Ammon's horn (tissue), 1 donor: ENCODE measurements at places on chromosomes 13 and 19.
A peak's percentile ranks its signal among the peaks of the same experiment; 100 is the strongest.

- peak; percentile 94 for DNase-seq
Measured at GRCh38 chr19:14556662-14557188, 15.1 kb downstream of the NDUFB7 start.

GRCh38 chr13:42638886-42639285 lies 64.9 kb downstream of the TNFSF11 start:
- DNase-seq: no peak

DNA sequence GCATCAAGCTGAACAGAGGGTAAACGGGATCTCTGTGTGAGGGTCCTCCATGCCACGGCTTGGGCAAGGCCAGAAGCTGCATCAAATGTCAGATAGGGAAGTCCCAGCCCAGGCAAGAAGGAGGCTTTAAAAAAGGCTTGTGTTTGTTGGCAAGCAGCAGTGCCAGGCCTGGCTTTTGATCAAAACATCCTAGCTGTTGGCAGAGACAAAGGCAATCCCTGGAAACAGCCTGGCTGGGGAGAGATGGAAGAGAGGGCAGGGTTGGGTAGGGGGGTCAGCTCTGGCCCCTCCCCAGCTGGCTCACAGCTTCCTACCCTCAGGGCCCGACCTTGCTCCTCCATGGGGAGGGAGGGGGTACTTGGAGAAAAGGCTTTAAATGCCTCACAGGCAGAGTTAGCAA lies 61.8 kb upstream of the KCTD15 start:
- peak; percentile 76 for DNase-seq

GRCh38 chr13:94583926-94584325 lies 12.0 kb downstream of the TGDS start:
- no peak for DNase-seq

DNA sequence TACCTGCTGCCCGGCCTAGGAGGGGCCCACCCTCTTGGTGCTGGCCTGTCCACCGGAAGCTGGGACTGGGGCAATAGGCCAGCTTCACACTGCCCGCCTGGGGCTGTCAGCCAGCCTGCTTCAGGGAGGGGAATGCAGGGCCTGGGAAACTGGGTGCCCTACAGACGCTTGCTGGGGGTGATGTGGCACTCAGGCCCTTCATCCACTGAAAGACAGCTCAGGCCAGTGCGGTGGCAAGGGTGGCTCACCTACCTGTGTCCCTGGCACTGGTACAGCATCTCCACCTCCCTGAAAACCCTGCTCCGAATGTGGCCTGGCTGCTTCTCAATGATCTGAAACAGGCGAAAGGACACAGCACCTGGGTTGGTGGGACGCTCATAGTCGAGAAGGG lies 7.8 kb downstream of the MKNK2 start:
- no peak for DNase-seq

- no peak for DNase-seq
Measured at GRCh38 chr19:40225440-40226305, 816 bp downstream of the CCNP start.

- DNase-seq: no peak
Measured at GRCh38 chr13:109400624-109401257, 385.6 kb downstream of the IRS2 start.

DNA sequence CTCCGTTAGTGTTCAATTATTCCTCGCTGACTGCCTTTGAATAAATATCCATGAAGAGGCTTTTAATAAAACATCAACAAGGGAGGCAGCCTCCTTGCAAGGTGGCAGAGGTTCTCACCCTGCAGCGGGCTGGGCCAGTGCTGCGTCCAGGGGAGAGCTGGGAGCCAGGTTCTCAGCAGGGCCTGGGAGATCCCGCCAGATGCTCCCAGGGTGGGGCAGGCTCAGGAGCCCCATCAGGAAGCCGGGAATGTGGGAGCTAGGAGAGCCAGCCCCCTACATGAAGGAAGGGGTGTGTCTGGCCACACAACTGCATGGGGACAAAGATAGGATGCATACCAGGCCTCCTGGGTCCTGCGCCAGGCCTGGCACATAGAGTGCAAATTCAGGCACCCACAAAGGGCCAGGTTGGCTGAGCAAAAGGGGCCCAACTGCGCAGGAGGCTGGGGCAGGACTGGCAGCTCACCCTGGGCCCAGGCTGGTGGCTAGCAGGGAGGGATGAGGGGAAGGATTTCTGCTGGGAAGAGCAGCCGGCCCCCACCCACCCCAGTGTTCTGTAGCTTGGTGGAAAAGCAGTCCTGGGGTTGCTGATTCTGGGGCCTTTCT lies 22.8 kb downstream of the VSTM2B start:
- DNase-seq: no peak

DNA sequence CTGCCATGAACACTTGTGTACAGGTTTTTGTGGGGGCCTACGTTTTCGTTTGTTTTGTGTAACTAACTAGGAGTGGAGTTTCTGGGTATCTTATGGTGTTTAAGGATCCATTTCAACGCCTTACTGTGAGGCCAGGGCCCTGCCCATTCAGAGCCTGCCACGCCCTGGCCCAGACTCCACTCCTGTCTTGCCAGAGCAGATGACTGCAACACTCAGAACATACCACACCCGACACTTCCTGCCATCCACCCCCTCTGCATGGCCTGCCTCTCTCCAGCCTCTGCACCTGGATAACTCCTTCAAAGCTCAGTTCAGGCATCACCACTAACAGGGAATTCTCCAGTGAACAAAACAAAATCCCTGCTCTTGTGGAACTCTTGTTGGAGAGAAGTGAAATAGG lies 43.2 kb downstream of the RGCC start:
- no peak for DNase-seq

DNA sequence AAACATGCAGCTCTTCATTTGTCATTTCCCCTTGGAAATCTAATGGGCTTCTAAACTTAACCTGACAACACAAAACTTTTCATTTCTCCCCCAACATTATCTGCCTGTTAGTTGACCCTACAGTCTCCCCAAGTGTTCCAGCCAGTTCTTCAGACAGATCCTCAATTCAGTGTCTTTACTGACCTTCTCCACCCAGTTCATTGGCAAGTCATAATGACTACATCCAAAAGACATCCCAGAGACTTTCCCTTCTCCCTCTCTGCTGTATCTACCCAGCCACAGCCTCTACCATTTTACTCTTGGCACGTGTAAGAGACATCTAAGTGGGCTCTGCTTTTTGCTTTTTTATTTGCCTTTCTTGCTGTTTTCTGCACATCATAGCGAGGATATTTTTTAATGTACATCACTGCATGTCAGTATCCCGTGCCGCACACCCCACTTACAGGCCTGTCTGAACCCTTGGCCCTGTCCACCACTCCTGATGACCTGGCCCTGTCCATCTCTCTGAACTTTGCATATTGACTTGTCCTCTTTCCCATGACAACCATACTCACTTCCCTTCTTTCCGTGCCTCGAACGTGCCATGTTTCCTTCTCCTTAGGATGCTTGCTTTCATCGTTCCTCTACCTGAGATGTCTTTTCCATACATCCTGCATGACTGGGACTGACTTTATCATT lies 391.9 kb downstream of the IRS2 start:
- DNase-seq: no peak

- peak; percentile 34 for DNase-seq
Measured at GRCh38 chr19:11699931-11700794, 38.6 kb downstream of the ZNF823 start.

- no peak for DNase-seq
Measured at GRCh38 chr13:100088273-100088643, 635 bp upstream of the PCCA start.

DNA sequence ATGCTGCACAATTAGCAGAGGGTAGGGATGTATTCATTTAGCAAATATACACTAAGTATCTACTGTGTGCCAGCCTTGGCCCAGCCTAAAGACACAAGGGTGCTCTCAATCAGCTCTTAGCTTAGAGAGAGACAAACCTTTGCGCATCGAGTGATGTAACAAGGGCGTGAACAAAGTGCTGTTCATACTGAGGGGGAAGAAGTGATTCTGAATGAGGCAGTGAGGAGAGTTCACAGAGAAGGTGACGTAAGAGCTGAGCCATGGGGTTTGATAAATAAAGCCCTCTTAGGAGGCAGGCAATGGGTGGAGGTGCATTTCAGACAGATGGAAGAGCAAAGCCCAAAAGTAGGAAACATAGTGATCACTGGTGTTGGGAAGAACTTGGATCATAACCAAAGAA lies 68.5 kb downstream of the FLT1 start:
- DNase-seq: no peak

DNA sequence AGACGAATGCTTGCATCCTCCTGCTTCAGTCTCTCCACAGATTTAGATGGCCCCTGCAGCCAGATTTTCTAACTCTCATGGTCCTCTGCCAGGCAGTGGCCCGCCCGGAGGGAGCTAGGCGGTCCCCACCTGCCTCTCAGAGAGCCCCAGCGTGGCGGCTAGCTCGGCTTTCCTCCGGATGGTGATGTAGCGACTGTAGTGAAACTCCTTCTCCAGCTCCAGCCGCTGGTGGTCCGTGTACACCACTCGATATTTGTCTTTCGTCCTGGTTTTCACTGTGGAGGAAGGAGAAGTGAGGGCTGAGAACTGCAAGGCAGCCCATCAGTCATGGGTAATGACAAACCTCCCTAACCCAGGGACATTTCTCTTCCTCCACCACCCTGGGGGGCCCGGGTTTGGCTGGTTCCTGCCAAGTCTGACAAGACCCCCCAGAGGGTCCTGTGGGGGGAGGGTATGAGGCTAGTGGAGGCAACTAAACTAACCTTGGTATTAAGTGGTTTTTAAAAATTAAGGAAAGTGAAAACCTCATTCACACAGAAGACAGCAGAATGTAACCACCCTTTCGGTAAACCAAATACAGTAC lies 4.3 kb downstream of the CDX2 start:
- no peak for DNase-seq

GRCh38 chr19:3062165-3063105 lies at the start of gene TLE5:
Gene TLE5, minus strand, starts transcription at chr19:3062495. Its CDS starts 295 bp downstream, at chr19:3062200.
- DNase-seq: peak; percentile 42

DNA sequence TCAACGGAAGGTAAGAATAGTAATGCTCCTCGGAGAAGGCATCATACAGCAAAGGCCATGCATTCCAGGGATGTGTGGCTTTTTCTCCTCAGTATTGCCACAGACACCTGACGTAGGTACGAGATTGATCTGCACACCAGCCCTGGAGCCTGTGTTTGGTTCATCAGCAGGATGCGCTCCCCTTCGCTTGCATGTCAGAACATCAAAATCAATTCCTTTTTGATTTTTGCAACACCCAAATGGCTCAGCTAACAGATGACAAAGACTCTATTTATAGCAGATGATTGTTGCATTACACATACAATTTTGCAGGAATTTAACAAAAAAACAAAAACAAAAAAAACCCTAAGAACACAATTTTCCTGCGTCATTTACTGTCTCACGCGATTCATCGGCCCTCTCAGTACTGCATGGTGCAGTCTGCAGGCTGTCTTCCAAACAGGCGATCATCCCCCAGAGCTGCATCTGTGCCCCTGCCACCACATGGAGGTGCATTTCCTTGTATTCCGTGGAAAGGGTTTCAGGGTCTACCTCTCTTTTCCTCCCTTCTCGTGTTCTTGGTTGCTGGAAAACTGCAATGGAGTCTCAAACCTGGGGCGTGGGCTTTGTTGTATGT lies 207.3 kb downstream of the TEX29 start:
- peak; percentile 24 for DNase-seq

DNA sequence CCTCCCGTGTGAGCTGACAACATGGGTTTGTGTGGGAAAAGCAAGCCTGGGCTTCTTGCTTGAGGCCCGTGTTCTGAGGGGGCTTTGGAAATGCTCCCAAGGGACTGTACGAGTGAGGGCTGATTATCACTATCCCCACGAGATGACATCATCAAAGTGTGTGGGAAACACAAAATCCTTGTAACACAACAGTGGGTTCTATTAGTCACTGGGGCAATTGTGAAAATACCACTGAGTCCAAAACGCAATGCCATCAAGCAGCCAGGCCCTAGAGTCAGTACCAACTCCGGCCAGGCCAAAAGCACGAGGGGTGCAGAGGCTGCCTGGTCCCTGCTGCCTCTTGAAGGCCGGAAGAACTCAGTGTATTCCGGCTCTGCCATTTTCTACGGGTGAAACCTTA lies 29.6 kb downstream of the CAPS start:
- no peak for DNase-seq
